GF-D8 (cell line): ENCODE measurements at places on chromosomes 3 and 15.

GRCh38 chr15:64096668-64097384 is 1.0 kb downstream of the SNX1 start:
- DNase-seq = no peak

DNA sequence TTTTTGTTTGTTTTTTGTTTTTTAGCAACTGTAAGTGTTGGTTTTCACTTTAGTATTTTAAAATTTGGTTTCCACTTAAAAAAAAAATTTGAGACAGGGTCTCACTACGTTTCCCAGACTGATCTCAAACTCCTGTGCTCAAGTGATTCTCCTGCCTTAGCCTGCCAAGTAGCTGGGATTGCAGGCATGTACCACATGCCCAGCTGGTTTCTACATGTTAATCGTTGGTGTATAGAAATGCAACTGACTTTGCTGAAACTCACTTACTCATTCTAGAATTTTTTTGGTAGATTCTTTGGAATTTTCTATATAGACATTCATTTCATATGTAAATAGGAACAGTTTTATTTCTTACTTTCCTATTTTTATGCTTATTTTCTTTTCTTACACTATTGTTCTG is 244.7 kb upstream of the MRPL3 start:
- no peak for DNase-seq

DNA sequence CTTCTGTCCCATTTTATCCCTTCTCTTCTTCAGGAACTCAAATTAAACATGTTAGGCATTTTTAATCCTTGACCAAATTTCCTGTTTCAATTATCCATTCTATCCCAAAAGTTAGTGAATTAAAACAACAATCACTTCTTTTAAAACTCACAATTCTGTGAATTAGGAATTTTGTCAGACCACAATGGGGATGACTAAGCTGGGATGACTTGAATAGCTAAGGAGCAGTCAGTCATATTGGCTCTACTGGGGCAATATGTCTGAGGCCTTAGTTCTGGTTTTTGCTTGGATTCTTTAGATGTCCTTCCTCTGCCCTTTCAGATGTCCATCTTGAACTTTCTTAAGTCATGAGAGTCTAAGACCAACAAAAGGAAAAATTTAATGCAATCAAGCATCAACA is 178.2 kb upstream of the TGFBR2 start:
- DNase-seq = no peak

DNA sequence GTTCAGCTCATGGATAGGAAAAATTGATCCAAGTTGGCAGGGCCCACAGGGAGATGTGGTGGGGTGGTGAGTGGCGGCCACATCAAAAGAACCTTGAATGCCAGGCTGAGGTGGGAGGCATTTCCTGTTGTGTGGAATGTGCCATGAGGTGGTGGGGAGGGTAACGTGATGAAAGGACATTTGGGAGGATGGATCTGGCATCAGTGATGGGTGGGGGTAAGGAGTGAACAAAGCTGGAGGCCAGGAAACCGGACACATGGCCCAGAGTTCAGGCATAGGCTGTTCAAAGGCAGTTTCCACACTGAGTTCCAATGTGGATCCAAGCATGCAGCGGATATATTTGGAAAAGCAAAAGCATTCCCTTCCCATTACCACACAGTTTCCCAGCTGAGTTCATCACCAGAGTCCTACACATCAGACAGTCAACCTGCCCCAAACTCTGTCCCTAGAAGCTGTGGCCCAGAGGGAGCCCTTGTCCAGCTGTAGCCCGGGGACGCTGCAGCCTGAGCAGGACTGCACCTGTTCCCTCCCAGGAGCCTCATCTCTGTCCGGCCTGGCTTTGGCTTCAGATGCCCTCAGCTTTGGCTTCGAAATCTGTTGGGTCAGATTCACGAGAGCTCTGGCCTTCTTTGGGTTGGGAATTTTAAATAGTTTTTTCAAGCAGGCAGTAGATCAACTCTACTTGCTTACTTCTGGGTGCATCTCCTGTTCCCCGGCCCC is 37.8 kb upstream of the GOLGA6B start:
- no peak for DNase-seq

GRCh38 chr15:70772402-70772801 is 9.0 kb upstream of the UACA start:
- no peak for DNase-seq

DNA sequence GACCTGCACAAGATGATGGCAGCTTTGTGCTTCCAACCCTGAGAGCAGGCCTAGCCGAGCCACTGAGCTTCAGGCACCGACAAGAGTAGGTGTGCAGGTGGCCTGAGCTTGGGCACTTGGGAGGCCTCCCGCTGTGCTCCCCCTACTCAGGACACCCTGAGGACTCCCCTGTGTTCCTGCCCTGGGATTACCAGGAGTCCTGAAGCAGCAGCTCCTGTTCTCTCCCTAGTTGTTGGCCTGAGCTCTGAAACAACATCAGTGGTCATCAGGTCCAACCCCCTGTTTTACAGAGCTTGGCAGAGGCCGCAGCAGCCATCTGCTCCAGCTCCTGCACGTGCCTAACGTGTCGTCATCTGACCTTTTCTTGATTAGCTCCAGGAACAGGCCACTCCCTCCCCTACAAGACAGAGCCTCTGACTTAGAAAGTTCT is 8.0 kb upstream of the MESP2 start:
- no peak for DNase-seq

DNA sequence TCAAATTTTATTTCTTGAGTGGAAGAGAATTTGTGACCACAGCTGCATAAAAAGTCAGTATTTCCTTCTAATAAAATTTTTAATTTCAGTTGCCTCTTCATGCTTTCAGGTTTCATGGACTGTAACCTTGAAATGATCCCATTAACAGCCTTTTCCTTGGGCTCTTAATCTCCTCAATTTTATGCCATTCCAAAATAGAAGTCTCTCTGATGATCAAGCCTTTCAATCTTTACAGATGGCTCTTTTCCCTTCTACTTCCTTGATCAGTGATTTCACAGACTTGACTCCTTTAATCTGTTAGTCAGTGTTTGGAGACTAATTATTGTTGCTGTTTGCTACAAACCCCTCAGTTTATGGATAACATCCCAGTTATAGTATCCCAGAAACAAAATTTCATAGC is 11.9 kb downstream of the TSC22D2 start:
- no peak for DNase-seq

GRCh38 chr15:95639208-95639607 is 691.3 kb upstream of the NR2F2 start:
- DNase-seq = no peak

DNA sequence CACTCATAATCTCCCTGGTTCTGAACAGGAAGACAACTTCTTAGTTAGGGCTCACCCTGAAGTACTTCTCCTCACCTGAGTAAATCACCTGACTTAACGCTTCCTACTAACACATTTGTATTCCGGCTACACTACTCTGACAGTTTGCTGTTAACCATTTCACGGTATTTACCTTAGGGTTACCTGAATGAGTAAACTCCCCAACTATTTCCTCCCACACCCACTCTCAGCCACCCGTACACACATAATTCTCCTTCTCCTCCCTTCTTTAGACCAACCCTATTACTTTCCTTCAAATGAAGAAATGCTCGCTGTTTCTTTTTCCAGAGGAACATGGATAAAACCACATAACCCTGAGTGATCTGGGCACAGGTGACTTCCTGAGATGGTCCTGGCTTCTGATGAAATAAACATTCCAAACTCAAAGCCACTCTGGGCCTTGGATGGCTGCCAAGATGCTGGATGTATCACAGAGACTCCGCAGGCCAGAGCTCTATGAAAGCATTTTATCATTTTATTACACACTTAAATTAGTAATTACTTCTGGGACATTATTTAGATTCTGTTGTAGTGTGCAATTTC is 183.6 kb upstream of the ATP11B start:
- no peak for DNase-seq

DNA sequence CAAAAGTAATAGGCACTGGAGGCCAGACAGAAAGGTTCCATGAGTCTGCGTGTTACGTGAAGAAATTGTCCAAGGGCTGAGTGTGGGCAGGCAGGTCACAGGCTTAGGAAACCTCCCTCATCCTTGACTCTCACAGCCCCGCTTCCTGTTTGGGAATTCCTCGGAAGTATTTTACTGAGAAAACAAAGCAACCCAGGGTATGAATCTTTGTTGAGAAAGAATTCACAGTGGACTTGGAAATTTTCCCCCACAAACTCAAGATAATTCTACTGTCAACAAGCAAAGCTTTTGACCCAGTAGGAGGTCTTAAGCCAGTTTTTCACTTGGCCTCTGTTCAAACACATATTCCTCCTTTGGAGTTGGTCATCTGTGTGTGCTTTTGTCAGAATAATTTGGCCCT is 377.1 kb upstream of the TPM1 start:
- DNase-seq = no peak

DNA sequence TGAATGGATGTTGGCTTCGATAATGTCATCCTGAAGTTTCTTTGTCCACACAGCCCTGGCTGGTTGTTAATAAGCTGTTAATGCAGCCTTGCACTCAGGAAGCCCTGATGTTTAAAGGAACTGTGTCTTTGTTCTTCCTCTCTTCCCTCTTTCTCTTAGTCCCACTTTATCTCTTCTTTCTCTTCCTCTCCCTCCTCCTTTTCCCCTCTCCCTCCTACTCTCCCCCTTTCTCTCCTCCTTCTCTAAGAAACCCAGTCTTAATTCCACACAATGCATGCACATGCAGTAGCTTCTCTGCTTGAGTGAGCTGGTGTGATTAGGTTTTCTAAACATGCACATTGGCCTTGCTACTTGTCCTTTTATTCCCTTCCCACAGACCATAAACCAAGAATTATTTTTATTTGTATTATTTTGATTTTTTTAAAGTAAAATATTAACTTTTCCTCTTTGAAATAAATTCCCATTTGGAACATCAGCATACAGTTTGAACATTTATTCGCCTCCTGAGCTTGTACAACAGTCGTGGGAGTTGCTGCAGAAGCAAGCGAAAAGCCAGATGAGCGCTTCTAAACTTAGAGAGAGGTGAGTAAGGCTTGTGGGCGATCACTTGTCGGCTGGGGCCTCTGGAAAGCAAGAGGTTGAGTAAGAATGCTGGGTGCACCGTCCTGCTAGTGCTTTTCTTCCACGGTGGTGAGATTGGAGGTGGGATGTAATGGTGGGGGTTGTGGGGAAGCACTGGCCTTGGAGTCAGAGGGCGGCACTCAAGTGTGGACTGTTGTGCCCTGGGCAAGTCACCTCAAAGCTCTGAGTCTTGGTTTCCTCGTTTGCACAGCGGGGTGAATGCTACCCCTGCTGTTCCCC is 7.2 kb downstream of the GHRL start:
- DNase-seq = no peak

DNA sequence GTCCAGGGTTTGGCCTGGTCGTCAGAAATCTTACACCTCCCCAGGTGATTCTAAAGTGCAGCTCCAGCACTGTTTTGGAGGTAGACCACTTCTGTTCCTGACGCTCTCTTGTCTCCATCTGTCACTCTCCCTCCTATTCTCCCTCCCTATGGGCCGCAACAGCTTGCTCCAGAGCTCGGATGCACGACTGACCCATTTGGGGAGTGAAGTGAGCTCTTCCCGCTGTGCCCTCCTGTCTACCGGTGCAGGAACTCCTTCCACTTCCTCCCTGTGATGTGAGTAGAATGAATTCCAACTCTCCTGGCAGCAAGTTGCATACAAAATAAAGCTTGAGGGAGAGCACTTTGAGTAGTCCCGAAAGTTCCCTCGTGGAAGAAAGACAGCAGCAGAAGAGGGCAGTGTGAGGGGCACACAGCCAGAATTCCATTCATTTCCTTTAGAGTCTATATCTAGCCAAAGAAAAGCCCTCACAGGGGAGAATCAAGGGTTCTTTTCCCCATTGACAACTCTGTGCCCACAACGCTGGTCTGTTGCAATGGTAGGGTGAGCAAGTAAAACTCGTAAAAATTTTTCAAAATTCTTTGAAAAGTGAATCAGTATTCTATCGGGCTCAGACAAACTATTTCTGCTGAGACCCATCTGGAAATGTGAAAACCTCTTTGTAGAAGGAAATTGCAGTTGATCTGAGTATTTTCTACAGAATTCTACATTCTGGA is 39.9 kb upstream of the BDH1 start:
- peak; percentile 17 for DNase-seq

DNA sequence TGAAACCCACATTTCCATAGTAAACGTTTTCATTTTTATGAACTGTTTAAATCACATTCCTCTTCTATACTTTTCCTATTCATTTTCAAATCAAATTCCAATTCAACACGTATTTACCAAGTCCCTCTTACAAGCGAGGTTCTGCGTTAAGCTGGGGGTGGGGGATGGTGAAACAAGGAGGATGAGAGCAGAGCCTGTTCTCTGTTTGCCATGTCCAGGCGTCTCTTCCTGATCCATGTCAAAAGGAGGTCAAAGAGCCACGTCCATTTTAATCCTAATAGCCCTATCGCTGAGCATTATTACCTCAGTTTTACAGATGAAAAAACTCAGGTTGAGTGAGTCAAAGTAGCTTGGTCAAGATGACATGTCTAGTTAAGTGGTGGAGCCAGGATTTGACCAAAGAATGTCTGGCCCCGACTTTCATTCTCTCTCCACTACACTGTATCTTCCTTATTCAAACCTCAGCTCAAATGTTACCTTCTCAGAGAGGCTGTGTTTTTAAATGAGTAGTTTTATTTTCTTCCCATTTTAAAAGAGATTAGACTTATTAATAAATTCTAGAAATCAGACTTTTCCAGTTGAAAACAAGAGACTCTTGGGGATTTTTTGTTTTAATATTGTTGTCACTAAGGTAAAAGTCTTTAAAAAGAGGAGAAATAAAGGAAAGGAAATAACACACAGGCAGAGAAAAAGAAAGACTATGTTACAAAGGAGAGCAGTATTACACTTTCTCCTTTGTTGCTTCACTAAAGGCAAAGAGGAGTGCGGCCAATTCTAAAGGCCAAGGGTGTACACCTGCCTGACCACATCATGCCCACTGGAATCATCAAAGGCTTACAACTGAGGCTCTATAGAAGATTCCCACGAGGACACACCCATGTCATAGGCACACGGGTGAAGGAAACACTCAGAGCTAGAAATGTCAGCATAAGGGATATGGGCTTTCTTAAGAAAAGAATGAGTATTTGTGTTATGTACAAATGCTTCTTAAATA is 42.4 kb downstream of the MYO5A start:
- no peak for DNase-seq

- DNase-seq = peak; percentile 98
Measured at GRCh38 chr3:40299721-40300335, 9.7 kb upstream of the EIF1B start.

- no peak for DNase-seq
Measured at GRCh38 chr3:129505341-129505740, 23.1 kb upstream of the RHO start.

GRCh38 chr3:42751609-42752008 is 21.4 kb downstream of the CCDC13 start:
- no peak for DNase-seq

GRCh38 chr3:78186404-78186803 is 1146.5 kb downstream of the ROBO2 start:
- no peak for DNase-seq

- no peak for DNase-seq
Measured at GRCh38 chr3:175619369-175619768, 760.2 kb downstream of the NAALADL2 start.

- no peak for DNase-seq
Measured at GRCh38 chr3:158107605-158108444, 1.6 kb upstream of the SHOX2 start.
